GM23248 (cell line): ENCODE measurements at places on chromosomes 12 and 14. TPM values are rescaled to one million over a fixed set of nuclear protein-coding genes. Genes with fewer than 3 reads are reported as not detected.
A peak's percentile ranks its signal among the peaks of the same experiment; 100 is the strongest.

VIPAS39 gene
- polyA plus RNA-seq: 14.9 TPM in 2 replicates

KLHDC1 gene
- polyA plus RNA-seq: 3.0 and 4.1 TPM in 2 replicates

CCNB1IP1 gene
- polyA plus RNA-seq: 12.4 and 13.5 TPM in 2 replicates

MYH6 gene
- 0.80 TPM in 1 of 2 replicates, not detected in the other for polyA plus RNA-seq

DNA sequence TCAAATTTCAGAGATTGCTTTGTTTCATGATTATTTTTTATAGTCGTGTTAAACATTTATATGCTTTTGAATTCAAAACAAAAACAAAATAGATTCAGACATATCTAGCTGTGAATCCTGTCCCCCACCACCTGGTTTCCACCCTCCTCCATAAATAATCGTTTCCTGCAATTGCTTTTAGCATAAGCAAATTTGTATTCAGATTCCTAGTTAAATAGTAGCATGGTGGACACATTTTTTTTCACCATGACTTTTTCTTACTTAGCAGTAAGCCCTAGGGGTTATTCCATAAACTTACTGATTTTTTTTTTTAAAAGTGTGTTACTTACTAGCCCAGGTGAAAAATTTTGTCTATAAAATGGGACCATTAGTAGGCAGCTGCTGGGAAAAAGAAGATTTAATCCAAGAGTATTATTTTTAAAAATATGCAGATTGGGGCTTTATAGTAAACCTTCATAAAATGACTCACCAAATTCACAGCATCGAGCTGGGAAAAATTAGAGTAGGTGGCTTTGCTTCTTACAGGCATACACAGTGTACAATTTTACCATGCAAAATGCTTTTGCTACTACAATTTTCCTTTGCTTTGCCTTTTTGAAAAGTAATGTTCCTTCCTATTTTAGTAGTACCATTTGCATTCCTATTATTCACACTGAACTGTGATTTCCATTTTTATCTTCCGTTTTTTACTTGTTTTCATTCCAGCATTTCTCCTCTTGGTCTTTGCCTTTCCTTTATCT is 117.8 kb downstream of the BTG1 start:
- DNase-seq: no peak

METTL1 gene
- 29.8 and 33.2 TPM in 2 replicates for polyA plus RNA-seq

- DNase-seq: peak; percentile 89
These were observed 149.5 kb downstream of the STXBP6 start for GRCh38 chr14:24900269-24901100.

GRCh38 chr12:110670161-110670701 is 18.7 kb downstream of the HVCN1 start:
- DNase-seq: no peak

CISTR gene
- polyA plus RNA-seq: not detected in 2 replicates

LLPH gene
- 49.2 and 50.0 TPM in 2 replicates for polyA plus RNA-seq

DNA sequence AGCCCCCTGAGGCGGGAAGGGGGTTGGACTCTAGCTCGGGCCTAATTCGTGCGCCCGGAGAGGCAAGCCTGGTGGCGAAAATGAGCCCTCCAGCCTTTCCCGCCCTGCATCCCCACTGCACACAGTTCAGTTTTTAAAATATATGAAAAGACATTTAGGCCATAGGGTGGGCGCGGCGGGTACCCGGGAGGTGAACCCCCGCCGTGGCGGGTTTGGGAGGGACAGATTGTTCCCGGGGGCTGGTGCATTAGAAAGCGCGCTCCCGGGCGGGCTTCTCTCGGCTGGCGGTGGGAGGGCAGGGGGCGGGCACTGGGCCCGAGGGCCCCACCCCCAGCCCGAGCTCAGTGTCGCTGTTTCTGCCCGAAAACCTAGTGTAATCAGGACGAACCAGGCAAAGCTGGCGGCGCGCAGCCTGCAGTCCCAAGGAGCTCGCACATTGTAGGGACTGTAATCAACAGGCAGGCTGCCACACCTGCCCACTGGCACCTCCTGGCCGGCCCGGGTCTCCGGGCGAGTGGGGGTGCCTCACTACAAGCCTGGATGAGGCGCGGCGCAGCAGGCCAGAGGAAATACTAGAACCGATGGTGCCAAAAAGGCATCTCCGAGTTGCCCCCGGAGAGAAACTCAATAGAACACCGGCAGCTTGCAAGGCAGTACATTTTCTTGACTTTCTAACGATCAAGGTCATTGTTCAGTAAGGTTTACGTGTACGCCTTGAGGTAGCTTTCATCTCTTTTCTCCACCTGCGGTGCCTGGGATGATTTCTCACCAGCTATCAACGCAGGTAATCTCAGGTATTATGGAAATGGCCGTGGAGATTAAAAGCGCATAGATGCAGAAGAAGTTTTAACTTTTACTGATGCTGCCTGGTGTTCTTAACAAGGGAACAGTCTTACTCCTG is 764 bp upstream of the SPTB start:
- DNase-seq: peak; percentile 6

- DNase-seq: peak; percentile 83
These were observed at the start of gene CRIP2 for GRCh38 chr14:105474483-105475268. Gene CRIP2, plus strand, starts transcription at chr14:105474821. Its CDS starts 42 bp downstream, at chr14:105474863.

MDM2 gene
- 71.4 and 80.4 TPM in 2 replicates for polyA plus RNA-seq

DNA sequence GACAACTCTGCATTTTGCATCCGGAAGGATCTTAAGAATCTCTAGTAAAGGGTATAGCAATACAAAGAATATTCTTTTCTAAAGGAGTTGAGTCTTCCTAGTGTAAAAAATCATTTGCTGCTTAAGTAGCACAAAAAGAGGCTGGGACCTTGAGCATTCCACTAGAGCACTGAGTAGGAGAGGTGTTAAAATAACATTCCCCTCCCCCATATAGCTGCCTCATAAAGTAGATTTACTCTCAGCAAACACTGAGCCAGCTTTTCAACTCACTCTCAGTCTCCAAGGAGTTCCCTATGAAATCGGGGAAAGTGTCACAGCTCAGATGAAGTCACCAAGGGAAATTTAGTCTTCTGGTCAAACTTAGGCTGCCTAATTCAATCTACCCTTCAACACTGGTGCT is 592.7 kb downstream of the ETNK1 start:
- DNase-seq: no peak

OR6C3 gene
- polyA plus RNA-seq: not detected in 2 replicates

DNA sequence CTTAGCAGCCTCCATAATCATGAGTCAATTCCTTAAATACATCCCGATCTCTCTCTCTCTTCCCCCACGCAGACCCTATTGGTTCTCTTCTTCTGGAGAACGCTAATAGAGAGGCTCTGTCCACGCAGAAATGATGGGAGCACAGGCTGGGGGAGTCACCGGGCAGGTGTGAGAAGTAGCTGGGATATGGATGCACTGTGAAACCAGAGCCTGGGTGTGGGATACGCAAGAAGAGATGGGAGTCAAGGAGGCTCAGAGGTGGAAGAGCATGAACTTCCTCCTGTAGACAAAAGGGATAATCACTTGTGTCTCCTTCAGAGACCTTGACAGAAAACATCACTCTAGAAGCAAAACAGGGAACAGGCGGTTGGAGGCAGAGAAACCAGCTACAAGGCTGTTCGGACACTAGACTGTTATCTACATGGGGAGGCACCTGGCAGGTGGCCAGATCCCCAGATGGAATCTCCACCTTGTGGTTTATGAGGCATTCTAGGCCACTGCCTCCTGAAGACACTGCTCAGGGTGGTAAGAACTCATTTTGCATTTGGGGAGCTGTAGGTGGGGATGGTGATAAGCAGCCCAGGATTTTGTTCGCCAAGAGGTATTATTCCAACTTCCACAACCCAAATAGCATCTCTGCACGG is 7.2 kb upstream of the SELPLG start:
- peak; percentile 52 for DNase-seq

AQP5 gene
- not detected in 2 replicates for polyA plus RNA-seq

TUBA1B gene
- 1,195 and 1,237 TPM in 2 replicates for polyA plus RNA-seq

- peak; percentile 83 for DNase-seq
These were observed 335.1 kb downstream of the DUSP6 start for GRCh38 chr12:89016970-89017778.

DNA sequence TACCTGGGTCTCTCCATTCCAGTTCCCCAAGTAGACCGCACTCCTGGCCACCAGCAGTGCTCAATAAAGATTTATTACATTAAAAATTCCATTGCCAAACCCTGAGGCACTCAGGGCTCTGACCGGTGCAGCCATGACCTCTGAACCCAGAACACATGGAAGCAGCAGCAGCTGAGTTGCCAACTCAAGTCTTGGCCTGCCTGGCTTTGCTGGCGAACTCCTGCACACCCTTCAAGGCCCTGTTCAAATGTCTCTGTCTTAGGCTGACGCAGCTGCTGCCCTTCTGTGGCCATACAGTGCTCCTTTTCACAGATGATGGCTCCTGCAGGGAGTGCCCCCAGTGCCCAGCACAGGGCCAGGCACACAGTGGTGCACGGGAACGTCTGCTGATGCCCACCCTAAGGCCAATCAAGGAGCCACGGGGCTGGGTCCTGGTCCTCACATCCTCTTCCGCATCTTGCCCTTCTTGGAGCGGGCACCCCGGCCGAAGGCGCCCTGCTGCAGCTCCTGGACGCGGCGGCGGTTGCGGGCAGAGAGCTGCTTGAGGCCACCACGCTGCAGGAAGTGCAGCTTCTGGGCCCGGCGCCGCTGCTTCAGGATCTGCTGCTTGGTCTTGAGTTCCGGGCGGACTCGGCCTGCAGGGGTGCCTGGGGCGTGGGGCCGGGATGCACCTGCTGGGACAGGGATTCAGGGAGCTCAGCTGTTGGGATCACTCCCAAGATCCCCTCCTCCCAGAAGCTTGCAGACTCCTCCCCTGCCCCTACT is 9.1 kb downstream of the CFAP73 start:
- no peak for DNase-seq

- DNase-seq: no peak
These were observed 517.6 kb upstream of the TMEM132C start for GRCh38 chr12:127749416-127749815.

DNA sequence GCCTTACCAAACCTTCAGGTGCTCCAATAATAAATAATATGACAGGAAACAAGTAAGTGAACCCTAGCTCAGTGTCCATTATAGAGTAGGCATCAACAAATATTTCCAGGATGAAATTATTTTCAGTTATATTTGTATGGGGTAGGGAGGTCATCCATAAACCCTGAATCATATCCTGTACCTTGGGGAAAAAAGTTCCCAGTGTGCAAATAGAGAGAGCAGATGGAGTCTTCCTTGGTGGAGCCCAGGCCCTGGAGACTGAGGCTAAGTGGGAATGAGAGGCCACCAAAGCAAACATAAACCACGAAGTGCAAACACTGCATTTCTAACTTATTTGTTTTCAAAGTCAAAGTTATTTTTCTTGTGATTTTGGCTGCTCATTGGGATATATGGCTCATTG is 8.5 kb upstream of the ERP27 start:
- DNase-seq: no peak

GRCh38 chr12:19461999-19462398 is 22.7 kb downstream of the AEBP2 start:
- peak; percentile 13 for DNase-seq

NOPCHAP1 gene
- polyA plus RNA-seq: 17.3 and 20.3 TPM in 2 replicates

RNASE2 gene
- not detected in 2 replicates for polyA plus RNA-seq

RNASE7 gene
- not detected in 2 replicates for polyA plus RNA-seq

DDX55 gene
- 13.6 and 16.5 TPM in 2 replicates for polyA plus RNA-seq

DNA sequence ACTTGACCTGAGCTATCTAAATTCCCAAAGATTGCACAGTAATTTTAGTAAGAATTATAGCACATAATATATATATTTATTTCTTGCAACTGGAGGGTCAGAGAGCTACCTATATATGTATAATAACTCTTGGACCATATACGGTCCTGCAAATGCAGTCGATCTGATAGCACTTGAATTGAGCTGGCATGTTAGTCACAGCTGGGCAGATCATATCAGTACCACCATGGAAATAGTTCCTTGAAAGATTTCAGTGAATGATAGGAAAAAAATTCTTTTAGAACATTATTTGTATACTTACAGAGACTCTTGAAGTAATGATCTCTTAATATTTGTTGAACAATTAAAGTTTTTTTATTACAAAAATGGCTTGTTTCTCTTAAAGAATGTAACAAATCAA is 94.5 kb upstream of the MON2 start:
- peak; percentile 6 for DNase-seq

DNA sequence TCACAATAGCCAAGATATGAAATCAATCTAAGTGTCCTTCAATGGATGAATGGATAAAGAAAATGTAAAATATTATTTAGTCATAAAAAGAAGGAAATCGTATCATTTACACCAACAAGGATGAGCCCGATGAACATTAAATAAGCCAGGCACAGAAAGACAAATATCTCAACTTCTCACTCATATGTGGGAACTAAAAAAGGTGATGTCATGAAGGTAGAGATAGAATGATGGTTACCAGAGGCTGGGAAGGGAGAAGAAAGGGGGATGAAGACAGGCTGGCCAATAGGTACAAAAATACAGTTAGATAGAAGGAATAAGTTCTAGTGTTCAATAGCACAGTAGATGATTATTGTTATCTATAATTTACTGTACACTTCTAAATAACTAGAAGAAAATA is 94.9 kb upstream of the RAP1B start:
- no peak for DNase-seq

PABPN1 gene
- polyA plus RNA-seq: 57.8 and 61.2 TPM in 2 replicates

RFX4 gene
- polyA plus RNA-seq: not detected in 2 replicates

DNA sequence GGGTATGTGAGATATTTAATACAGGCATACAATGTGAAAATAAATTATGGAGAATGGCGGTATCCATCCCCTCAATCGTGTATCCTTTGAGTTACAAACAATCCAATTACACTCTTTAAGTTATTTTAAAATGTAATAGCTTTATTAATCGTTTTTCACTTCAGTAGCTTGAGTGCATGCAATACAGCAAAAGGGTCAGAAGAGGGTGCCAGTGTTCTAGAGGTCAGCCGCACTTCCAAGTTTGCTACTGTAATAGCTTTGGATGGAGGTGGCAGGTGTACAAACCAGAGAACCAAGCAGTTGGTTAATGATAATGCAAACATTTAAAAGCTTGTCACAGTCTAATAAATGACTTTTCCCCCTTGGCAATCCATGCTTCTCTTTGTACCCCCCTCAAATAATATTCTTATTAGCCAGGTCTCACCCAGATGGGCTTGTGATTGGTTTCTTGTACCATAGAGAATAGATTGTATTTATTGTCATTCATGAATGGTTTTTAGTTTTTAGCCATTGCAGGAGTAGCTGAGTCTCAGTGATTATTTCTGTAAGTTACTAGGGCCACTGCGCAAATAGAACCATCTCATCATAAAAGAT is 127.0 kb downstream of the ERC1 start:
- peak; percentile 75 for DNase-seq
